Activated T-cell treated with anti-CD3 and anti-CD28 coated beads for 24 hours (primary cell): ENCODE measurements at places on chromosomes 4 and X.

DNA sequence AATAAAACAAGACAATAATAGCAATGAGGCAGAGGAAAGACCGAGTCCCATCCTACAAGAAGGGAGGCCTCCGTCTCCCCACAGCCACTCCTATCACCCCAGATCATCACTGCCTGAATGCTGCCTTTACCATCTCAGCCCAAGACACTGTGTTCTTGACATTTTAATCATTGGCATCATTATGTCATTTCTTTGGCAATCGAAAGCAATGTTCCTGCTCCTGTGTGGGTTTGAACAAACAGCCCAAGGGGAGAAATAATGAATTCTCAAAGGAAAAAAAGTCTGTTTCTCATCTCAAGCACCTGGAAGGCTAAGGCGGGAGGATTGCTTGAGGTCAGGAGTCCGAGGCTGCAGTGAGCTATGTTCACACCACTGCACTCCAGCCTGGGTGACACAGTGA lies 73.0 kb upstream of the ACSL1 start:
- no peak for DNase-seq

DNA sequence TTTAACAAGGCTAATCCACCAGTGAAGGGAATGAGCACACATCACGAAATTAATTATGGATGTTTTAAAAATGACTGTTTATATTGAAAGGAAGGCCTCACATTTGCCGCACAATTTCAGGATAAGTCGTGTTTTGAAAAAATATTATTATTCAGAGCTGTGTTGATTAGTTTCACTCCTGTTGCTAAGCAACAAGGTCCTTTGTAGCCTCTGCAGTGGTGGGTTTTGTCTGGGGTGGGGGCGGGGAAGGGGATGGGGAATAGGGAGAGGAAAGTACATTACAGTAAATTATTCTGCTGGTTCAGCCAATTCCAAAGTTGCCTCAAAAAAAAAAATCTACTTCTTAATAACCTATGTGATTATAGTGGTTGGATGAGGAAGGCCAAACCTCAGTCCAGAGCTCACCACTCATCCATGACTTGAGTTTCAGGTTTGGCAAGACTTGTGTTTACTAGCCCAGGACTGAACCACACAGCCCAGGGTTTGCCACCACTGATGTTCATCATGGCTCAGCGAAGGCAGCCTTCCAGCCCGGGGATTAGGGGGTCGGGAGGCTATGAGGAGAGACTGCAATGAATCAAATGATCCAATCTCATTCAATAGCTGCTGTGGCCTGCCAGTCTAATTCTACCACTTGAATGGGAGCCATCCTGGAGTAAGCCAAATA lies 162.5 kb upstream of the ATP6AP2 start:
- no peak for DNase-seq

GRCh38 chr4:144336633-144337032 lies 196.1 kb upstream of the GYPA start:
- no peak for DNase-seq

- DNase-seq: no peak
These were observed 124.2 kb downstream of the ARHGAP6 start for GRCh38 chrX:11541510-11541909.

DNA sequence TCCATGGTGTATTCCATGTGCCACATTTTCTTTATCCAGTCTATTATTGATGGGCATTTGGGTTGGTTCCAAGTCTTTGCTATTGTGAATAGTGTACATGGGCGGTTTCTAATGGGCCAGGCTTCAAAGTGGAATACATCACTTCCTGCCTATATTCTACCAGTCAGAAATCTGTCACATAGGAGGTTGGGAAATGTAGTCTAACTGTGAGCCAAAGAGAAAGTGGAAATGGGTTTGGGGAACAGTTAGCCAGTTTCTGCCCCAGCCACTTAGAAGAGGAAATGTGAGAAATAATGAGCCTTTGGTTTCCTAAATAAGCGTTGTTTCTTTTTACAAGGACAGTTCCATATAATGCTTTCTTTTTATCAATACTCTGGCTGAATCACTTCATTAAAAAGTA lies 85.1 kb upstream of the AP1S2 start:
- DNase-seq: no peak

DNA sequence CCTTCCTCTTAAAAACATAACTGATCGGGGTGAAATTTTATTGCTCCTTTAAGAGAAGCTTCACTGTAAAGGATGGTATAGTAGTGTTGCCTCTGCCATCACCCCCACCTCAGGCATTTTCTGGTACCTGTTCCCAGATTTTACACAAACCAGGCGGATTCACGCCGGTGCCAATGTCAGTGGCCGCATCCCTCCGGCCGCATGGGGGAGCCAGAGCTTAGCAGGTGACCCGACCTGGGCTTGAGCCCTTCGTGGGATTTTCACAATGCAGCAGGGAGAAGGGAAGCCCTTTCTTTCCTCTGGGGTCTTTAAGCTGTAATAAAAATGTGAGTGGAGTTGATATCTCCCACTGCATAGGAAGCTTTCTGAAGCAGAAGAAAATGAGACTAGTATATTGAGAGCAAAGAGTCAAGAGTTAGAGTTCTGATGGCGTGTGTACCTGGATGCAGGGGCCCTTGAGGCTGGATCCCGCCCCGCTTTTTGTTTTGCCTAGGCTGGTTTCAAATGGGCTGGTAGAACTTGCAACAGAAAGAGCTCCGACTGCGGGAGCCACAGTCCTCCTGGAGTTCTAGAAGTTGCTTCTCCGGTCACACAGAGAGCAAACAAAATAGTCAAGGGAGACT lies 59.4 kb downstream of the POLR2B start:
- no peak for DNase-seq

DNA sequence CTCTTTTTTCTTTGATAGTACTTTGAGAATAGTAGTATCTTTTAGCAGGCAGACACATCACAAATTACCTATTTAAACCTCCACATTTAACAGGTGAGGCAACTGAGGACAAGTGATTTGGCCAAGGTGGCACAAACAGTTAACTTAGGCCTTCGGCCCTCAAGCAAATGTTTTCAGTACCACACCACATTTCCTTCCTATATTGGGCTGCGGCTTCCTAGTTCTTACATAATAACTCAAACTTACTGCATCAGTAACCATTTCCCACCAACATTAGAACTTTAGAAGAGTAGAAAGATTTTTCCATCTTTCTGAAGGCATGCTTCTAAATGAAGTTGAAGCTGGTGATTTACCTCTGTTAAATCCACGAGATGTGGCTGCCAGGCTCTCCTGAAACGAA lies 63.2 kb upstream of the SLC4A4 start:
- DNase-seq: no peak

- DNase-seq: no peak
These were observed 101.9 kb downstream of the AMMECR1 start for GRCh38 chrX:110216027-110216426.

GRCh38 chrX:153969125-153969903 lies 2.3 kb downstream of the HCFC1 start:
- no peak for DNase-seq

DNA sequence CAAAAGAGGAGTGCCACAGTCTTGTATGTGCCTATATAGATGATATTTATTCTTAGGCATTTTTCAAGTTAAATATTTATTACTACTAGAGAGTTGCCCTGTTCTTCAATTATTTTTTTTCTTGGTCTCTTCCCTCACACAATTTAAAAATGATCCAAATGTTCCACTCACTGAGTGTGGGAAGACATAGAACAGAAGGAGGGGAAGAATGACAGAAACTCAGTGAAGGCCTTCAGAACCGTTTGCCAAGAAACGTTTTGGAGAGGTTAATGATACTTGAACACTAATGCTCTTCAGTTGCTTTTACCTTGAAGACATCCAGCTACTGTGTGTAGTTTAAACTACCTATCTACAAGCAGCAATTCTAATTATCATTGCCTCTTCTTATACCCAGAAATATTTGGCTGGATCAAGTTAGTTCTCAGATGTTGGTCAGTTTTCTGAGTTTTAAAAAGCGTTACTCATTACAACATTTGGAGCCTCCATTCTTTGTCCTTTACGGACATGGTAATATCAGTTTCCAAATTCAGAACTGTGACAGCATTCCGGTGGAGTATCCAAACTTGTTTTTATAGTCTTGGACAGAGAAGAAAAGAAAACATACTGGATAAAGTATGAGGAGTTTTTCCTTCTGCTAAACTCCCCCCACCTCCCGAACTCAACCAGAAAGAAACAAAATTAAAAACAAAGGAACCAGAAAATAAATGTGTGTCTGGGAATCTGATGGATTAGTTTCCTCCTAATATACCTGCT lies 389.7 kb downstream of the SPRY1 start:
- DNase-seq: no peak

- no peak for DNase-seq
These were observed 120.0 kb downstream of the LUZP4 start for GRCh38 chrX:115409551-115409950.

DNA sequence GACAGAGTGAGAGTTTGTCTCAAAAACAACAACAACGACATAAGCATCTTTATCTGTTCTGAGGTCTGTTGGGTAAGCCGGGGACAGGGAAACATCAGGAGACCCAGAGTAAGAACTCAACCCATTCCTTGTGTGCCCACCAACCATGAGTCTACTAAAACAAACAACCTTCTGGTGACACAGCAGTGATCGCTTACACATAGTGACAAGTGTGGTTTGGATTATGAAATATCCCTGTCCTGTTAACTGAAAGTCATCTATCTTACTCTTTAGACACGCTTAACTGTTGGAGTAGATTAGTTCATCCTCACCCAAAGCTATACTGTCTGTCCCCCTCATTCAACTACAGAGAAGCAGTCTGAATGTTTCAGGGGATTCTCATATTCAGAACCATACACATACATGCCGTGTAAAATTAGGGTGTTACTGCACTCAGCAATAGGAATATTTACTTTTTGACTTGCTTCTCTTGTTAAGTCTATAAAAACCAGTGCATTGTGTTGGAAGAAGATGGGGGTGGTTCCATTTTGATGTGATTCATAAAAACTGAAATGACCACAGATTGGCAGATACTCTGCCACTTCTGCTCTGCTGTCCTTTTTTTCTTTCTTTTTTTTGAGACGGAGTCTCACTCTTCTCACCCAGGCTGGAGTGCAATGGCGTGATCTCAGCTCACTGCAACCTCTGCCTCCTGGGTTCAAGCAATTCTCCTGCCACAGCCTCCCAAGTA lies 27.4 kb downstream of the PHKA2 start:
- no peak for DNase-seq

DNA sequence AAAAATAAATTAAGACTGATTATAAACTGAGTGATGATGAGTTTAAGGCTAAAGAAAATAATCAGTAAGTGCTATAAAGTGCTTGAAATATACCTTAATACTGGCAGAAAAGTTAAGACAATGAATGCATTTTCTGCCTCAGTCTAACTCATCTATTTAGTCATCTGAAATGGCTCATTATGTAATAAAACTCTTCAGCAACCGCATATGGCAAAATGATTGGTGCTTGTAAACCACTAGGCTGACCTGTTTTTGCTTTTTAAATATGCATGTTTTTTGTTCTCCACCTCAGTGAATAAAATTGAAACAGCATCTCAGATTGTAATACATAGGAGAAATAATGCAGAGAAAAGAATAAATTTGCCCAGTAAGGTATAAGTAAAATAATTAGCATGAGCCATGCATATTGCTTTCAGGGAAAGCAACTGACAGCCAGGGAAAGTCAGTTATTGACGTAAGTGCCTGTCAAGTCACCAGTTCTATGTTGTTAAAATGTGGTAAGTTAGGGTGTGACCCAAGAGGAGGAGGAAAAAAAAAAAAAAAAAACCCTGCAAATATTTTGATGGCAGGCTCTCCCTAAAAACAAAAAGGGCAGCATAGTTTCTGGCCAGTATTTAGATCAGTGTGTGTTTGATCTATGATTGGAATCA lies 167.5 kb downstream of the PALLD start:
- no peak for DNase-seq

DNA sequence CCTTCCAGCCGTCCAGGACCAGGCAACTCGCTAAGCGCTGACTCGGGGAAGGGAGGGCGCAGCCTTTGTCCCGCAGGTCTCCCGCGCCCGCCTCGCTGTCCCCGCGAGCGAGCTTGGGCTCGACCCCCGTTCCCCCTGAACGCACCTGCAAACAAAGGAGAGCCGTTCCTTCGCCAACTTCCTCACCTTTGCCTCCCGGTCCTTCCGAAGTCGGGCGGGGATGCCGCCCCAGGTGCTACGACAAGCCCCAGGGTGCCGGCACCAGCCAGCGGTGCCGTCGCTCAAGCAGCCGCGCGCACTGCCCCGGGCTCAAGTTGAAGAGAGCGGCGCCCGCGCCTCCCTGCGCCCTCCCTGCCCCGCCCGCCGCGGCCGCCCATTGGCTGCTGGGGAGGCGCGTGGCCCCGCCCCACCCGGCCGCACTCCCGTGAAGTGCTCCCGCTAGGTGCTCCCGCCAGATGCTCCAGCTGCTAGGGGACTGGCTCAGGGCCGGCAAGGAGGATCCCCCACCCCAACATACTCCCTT lies 107.1 kb downstream of the NSUN7 start:
- DNase-seq: peak; percentile 48

DNA sequence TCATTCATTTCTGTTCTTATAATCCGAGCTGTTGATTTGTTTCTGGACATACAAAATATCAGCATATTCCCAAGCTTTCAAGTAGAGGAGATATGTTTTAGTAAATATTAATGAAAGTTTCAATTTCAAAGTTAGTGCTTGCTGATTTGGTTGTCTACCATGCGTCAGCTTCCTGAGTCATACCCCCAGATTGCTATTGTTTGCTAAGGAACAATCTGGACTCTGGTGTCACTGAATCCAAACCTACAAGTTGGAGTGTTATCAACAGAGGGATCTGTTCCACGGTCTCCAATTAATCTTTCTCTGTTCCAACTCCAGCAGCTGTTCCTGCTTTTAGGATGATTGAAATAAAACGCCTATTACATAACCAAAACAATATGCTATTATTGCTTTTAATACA lies 96.1 kb upstream of the FAM9A start:
- DNase-seq: no peak

DNA sequence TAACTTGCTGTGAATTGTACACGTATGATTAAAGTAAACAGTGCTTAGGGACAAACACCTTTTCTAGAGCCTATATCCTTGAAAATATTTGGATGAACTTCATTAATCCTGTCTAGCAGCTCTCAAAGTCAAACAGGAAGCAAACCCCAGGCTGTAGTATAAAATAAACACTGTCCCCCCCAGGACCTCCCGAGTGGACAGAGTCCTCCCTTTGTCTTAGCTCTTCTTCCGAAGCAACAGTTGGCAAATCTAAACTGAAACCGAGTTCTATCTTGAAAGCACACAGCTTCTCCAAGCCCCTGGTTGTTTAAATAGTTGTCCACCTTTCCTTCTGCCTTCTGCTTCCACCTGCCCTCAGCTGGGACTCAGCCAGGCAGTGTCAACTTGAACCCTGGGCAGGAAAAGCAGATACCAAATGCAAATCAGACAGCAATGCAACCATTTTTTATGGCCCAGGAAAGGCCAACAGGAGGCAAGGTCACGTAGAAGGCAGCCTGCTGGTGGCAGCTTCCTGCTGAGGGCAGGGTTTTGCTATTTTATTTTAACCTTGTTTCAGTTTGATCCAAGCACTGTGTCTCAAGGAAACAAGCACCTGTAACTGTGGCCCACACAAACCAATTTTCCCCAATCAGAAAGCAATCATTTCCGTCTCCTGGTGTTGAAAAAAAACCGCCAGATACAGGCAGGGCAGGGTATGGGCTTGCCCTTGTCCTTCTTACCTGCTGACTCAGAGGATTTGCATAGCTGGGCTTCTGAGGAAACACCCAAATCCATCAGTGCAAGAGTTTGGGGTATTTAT lies 110.3 kb upstream of the KIT start:
- no peak for DNase-seq
